H9 (cell line): ENCODE measurements at places on chromosomes 3 and 15. TPM values are rescaled to one million over a fixed set of nuclear protein-coding genes. Genes with fewer than 3 reads are reported as not detected.

GRCh38 chr3:149527531-149528339, 53.2 kb downstream of the TM4SF4 start:
- DNase-seq: no peak

DNA sequence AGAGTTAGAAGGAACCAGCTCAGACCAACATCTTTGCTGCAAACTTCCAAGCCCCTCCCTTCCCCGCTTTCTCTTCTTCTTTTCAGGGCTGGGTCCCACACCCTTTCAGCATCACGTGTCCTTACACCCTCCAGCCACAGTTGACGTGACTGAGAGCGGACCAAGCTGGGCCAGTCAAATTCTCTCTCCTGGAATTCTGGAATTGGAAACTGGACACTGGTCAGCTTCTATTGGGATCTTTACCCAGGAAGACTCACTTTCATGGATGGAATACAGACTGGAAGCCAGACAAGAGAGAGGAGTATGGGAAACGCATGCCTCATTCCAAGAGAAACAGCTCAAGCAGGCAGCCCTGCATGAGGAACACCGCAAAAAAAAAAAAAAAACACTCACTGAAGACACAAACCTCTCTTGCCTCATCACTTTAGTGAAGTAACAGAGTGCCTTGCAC, 12.4 kb upstream of the TPM1 start:
- no peak for DNase-seq

DNA sequence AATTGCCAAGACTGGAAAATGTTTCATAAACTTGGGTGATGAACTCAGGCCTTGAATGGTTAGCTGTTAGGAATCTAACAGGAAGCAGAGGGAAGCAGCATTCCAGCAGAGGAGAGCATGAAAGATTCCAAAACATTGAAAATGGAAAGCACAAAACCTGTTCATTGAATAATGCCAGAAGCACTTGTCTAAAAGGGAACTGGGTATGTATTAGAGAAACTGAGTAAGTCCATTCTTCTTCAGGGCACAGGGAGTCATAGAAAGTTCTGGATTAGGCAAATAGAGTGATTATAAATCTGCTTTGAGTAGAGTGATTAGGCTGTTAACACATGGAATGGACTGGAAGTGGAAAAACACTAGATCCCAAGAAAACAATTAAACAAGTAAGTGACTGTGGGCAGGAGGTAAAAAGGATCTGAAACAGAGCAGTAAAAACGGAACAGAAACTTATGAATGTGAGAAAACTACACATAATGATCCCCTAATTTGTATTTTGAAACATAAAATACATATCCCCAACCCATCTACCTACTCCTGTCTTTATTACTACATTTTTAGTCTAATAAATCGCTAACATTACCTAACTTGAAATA, 343.4 kb downstream of the TBC1D5 start:
- no peak for DNase-seq

- no peak for DNase-seq
These were observed 38.5 kb upstream of the TNFAIP8L3 start for GRCh38 chr15:51133140-51133765.

- DNase-seq: no peak
These were observed 193.1 kb upstream of the LPP start for GRCh38 chr3:187960820-187961219.

GRCh38 chr15:39433376-39433775, 147.5 kb upstream of the THBS1 start:
- no peak for DNase-seq

- DNase-seq: no peak
These were observed 979.0 kb downstream of the ROBO1 start for GRCh38 chr3:78788839-78789238.

- DNase-seq: no peak
These were observed 109.6 kb upstream of the LMOD3 start for GRCh38 chr3:69231929-69232440.

DNA sequence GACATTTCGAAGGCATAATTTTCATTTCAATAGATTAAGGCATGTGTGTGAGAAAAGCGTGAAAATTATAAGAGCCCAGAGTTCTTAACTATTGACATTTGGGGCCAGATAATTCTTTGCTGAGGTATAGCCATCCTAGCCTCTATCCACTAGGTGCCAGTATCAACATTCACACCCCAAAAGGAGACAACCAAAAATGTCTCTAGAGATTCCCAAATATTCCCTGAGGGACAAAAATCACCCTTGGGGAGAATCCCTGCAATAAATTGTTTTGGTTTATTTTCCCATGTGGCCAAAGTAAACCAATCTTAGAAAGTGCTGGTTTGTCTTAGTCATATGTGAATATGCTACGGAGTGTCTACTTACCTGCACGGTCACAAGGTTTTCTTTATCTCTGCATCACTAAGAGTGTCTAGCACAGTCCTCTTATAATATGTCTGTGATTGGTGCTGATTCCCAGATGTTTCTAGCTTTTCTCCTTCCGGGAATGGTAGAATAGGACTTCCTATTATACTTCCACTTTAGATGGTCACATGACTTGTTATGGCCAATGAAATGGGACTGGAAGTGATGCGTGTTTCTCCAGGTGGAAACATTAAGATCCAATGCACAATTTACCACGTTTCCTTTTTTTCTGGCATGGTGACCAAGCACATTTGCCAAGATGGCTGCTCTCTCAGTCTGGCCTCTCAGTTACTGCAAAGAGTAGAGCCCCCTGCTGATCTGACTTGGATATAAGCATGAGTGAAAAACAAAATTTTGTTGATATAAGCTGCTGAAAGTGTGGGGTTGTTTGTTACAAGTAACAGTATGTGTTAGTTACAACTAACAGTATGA, 8.0 kb upstream of the KBTBD8 start:
- DNase-seq: no peak

- DNase-seq: no peak
These were observed 213.9 kb downstream of the MTHFS start for GRCh38 chr15:79682851-79683288.

- DNase-seq: no peak
These were observed 138.3 kb upstream of the MYRIP start for GRCh38 chr3:39671116-39671515.

- DNase-seq: no peak
These were observed 64.4 kb downstream of the ABI3BP start for GRCh38 chr3:100928638-100929428.

DNA sequence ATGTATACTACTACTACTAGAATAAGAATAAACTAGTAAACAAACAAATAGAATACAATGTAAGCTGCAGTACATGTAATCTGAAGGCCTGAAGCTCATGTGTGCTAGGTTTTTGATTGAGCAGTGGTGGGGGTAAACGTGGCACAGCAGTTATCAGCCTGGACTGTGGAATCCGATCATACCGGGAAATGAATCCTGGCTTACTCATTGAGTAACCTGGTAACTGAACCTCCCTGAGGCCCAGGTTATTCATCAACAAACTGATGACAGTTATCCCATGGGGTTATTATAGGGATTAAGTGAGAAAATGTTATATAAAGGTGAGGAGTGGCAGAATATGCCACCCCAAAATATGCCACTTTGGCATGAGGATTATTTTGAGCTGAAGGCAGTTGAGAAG, 339.1 kb downstream of the FHIT start:
- no peak for DNase-seq

GRCh38 chr3:181292984-181293383, 303.4 kb upstream of the DNAJC19 start:
- no peak for DNase-seq

DNA sequence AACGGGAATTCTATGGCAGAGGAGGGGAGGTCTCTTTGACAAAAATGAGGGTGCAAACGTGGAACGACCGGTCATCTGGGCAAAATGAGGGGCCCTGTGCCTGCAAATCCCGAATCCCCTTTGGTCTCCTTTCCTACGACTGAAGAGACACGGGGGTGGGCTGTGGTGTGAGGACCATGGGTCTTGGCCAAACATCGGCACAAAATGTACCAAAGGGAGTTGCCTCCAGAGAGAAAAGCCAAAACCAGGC, 498 bp downstream of the ZNF280D start:
- DNase-seq: no peak

- no peak for DNase-seq
These were observed 65.6 kb downstream of the SLTM start for GRCh38 chr15:58867926-58868325.

GRCh38 chr3:116569611-116570010, 124.3 kb upstream of the LSAMP start:
- no peak for DNase-seq

DNA sequence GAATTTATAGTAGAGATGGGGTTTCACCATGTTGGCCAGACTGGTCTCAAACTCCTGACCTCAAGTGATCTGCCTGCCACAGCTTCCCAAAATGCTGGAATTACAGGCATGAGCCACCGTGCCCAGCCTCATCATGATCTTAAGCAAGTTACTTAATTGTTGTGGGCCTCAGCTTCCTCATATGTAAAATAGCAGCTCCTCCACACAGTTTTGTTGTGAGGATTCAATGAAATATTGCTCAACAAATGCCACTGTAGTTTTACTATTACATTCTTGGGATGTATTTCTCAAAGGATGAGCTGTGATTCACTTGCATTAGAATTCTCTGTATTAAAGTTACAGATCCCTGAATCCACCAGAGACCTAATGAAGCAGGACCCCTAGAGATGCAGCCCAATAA, 168.8 kb downstream of the ADAMTS9 start:
- DNase-seq: no peak

DNA sequence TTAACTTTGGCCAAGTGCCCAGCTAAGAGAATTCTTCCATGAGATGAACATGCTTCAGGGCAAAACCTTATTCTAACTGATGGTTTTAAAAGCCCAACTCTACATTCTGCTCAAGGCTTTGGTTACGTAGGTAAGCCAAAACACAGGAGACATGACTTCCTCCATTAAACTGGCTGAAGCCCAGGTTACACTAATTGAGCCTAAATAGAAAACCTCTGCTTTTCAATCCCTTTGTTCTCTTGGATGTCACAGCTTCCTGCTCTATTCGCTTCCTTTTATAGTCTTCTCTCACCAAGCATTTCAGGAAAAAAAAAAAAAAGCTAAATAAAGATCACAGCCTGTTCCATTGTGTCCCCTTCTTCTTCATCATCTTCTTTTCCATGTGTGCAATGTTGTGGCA, 420.4 kb downstream of the TIGIT start:
- no peak for DNase-seq

- peak; percentile 67 for DNase-seq
These were observed 62.1 kb downstream of the RASGRF1 start for GRCh38 chr15:79028411-79028964.

- DNase-seq: no peak
These were observed 135.6 kb downstream of the KCNMB2 start for GRCh38 chr3:178671791-178672190.

DNA sequence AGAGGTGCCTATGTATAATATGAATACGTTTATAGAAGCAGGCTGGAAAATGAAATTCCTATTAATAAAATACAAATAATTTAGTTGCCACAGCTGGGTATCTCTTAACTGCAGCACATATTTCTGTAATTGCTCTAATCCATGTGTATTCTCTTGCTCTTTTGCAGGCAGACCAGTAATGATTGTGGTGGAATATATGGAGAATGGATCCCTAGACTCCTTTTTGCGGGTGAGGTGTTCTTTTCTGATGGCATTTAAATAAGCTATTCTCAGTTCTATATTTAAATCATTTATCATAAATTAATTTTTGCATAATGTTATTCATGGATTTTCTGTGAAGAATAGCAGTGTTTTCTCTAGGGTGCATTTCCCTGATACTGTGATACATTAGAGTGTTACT, 153.9 kb upstream of the ARL6 start:
- no peak for DNase-seq

- no peak for DNase-seq
These were observed 73.9 kb upstream of the MFGE8 start for GRCh38 chr15:88986949-88987590.

DNA sequence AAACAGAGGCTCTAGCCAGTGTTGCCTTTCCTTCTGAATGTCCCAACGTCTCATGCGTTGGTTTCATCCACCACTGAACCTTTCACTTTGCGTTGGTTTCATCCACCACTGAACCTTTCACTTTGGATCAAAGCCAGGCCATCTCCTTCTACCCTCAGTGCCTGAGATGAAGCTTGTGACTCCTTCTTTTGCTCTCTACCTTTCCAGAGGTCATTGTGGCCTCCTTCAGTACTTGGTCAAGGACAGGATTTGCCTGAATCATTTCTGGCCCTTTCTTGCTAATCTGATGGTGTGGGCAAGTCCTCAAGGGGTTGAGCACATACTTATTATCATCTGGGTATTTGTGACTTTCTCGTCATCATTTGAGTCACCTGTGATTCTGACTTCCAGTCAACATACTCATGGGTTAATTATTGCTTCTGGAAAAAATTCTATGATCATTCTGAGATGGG, 50.0 kb downstream of the SELENOT start:
- DNase-seq: no peak

TFDP2 gene
- total RNA-seq: 76.0 and 81.9 TPM in 2 replicates

RAD51 gene
- 39.2 and 44.8 TPM in 2 replicates for total RNA-seq

IMPG2 gene
- total RNA-seq: 0.02 and 0.04 TPM in 2 replicates

NPAP1 gene
- total RNA-seq: 0.04 and 0.07 TPM in 2 replicates

KY gene
- total RNA-seq: not detected in 2 replicates

FILIP1L gene
- 0.07 and 0.22 TPM in 2 replicates for total RNA-seq

LYZL4 gene
- total RNA-seq: not detected in 2 replicates

HCLS1 gene
- total RNA-seq: 1.1 and 1.2 TPM in 2 replicates

PCOLCE2 gene
- total RNA-seq: 6.8 and 9.2 TPM in 2 replicates
